Esophagus squamous epithelium (tissue), 5 donors: ENCODE measurements at places on chromosomes 5 and 9.

DNA sequence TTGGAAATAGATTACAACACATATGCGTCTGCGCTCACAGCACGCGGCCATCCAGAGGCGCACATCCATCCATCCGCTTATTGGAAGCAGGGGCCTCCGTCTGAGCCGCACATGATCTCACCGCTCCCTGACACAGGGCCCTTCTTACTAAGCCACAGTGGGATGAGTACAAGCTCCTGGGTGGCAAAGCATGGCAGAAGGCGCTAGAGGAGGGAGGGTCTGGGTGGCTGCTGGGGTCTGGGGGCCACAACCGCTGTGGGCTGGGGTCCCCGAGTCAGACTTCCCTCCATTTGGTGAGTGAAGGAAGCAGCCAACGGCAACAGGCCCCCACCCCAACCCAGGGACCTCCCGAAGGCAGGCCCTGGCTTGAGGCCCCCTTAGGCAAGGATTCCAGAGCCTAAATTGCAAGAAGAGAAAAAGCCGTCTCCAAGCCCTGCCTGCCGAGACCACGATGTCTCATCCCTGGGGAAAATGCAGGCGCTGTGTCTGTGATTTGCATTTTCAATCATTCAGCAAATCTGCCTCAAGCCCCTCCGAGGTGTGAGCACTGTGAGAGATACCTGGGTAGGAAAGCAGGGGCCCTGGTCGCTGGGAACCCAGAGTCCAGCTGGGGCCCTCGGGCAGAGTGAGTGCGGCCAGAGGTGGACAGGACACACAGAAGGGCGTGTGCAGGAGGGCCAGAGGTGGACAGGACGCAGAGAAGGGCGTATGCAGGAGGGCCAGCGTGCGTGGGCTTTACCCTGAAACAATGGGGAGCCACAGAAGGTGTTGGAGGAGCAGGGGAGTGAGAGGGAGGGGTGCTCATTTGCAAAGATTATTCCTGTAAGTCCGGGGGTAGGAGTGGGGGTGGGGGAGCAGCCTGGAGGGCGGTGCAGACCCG is 135.7 kb downstream of the OLFM1 start:
- DNase-seq: no peak

DNA sequence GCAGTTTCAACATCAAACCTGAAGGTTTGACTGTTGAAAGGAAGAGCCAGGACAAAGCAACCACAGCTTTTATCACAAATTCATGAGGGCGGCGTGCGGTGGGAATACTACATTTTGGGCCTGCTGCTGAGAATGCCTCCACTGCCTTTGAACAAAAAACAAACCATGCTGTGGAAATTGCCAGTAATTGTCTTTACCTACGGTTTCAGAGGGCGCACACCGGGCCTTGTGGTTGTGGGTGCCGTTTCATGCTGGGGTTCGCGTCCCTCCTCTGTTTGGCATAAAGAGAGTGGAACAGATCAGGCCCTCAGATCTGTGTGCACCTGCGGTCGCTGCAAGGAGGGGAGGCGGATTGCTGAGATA is 27.6 kb upstream of the TCF7 start:
- DNase-seq: no peak

DNA sequence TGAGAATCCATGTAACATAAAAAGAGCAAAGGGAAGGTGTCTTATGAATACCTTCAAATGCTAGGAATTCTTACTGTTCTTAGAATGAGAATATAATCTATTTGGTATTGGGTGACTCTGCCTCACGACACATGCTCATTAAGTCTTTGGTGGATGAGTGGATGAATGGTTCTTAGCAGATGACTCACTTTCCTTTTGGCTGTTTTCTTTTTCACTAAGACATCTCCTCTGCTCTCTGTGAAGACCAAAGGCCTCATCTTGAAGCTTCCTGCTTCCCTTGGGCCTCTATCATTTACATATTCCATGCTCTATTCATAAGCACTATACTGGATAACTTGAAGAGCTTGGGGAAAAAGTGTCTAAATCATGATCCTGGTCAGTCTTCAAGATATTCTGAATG is 468.1 kb downstream of the SPATA31D1 start:
- no peak for DNase-seq

GRCh38 chr5:30237189-30237588 is 956.3 kb upstream of the CDH6 start:
- DNase-seq: no peak

DNA sequence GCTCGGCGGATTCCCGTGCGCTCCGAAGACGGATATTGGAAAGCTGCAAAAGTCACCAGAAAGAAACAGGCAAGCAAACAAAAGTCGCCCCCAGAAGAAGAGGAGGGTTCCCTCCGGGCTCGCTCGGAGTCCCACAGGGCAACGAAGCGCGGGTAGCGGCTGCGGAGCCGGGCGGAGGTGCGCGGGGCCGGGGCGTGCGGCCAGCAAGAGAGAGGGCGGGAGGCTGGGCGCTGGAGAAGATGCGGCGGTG is at the start of gene FBN2:
Gene FBN2 (minus strand): TSS at position 246 of the 250 bp plus-strand sequence. CDS start 642 bp downstream, outside the sequence.
- no peak for DNase-seq

- DNase-seq: no peak
Measured at GRCh38 chr9:112355427-112355897, 22.0 kb upstream of the PTBP3 start.

- no peak for DNase-seq
Measured at GRCh38 chr5:120062515-120062917, 401.6 kb upstream of the PRR16 start.

- DNase-seq: no peak
Measured at GRCh38 chr9:2387166-2387565, 234.4 kb upstream of the VLDLR start.

DNA sequence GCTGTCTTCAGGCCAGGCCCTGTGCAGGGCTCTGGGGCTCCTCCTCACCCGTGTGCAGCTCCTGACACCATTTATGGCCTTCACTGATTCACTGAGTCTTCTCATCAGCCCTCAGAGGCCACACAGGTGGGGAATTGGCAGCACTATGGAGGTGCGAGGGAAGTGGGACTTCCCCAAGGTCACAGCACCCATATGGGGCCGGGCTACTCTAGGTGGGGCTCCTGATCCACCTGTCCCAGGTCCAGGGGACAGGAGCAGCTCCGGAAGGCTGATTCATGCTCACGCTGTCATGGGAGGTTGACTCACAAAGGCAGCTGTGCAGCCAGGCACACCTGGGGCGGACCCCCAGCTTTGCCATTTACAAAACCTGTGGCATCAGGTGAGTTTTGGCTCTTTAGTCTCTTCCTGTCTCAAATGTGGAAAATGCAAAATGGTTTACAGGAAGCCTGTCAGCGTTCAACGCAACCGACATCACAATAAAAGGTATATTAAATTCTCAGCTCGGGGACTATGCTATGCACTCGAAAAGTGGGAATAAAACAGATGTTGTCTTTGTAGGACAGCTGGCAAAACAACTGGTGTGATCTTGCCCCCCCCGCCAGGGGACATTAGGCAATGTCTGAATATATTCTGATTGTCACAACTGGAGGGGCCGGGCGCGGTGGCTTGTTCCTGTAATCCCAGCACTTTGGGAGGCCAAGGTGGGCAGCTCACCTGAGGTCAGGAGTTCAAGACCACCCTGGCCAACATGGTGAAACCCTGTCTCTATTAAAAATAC is 15.0 kb downstream of the NAIF1 start:
- no peak for DNase-seq

DNA sequence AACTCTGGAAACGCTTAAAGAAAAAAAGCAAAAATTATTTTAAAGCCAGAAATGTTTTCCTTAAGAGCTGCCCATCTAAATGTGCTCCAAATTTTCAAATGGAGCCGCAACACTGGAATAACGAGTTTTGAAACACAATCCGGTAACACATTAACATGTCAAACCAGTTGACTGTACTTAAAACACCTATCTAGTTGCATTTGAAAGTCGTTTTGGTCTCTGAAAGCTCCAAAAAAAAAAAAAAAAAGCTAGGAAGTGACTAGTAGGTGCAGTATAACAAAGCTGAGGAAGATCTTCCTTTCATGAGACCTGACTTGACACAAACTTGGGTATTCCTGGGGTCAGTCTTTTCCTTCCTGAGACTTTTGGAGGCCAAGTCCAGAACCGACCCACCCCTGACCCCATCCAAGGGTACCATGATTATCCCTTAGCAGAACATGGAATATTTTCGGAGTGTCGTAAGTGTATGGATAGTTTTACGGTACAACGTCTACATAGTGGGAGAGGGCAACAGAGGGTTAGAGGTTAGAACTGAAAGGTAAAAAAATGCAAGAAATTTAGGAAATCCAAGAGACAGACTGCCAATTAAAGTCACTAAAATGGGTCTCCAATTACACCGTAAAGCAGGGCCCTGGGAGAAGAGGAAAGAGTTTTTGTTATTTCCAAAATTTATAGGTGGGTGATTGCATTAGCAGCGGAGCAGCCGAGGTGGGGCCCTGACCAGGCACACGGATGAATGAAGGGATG is 812 bp downstream of the CETN3 start:
- DNase-seq: no peak

GRCh38 chr9:12973710-12974109 is 198.9 kb downstream of the LURAP1L start:
- DNase-seq: no peak

DNA sequence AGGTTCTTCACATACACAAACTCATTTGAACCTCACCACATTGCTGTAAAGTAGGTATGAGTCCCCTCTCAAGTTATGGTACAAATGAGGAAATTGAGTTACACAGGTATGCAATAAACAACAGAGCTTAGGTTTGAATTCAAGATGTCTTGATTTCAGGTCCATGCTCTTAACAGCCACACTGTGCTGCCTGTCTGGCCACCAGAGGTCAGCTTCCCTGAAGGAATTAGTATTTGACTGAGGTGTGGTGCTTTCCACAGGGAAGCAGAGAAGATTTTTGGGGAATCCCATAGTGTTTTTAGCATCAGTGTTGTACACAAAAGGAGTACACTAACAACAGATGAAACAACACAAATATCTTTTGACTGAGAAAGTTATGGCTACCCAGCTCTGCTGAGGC is 94.4 kb upstream of the ITGA1 start:
- DNase-seq: no peak

DNA sequence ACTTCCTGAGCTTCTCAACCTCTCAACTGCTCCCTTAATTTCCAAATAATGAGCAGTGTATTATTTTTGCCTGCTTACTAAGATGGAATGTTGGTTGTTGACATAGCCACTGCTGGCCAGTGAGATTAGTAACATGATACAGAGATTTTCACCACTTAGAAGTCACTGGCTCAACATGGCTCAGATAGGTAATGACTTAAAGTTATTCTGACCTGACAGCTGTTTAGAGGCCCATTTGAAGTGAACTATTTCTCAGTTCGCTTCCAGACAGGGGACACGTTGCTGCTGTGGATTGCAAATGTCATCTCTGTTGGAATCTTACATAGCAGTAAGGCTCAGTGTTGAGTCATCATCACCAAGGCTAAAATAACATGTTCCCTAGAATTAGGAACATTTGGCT is 490.2 kb downstream of the TLE4 start:
- DNase-seq: no peak

GRCh38 chr5:10138395-10139057 is 111.2 kb downstream of the ATPSCKMT start:
- DNase-seq: no peak

GRCh38 chr9:86487838-86488233 is 133.6 kb upstream of the TUT7 start:
- no peak for DNase-seq

DNA sequence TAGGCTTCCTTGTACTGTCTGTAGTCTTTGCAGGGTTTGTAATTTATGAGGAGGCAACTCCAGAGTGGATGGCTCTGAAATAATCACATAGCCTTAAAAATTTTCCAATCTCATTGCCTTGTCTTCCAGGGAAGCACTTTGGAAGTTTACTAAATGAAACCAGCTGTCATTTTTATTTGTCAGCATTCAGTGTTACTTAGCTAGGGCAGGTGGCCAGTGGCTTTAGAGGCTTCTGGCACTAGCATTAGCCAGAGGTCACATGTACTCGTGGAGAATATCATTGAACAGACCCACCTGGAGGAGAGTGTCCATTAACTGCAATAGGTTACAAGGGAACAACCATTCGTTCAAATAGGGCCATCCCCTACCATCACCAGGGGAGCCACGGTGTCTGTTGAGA is 160.3 kb upstream of the SLC28A3 start:
- no peak for DNase-seq

DNA sequence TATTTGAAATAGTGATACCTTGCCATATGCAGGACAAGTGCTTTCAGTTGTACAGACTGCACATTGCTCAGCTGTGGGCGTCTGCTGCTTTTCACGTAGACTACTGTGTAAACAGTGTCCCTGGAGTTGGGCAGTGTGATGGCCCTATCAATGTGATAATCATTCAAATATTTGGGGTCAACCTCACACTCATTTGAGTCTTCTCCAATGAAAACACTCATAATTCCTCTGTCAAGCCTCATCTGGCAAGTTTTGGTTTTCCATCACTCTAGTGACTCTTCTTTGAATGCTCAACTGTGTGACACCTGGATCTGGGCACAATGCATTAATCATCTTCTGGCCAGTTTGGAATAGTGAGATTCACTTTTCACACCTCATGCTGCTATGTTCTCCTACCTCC is 64.4 kb downstream of the UGCG start:
- DNase-seq: no peak

GRCh38 chr5:174454464-174454863 is 269.9 kb upstream of the MSX2 start:
- DNase-seq: no peak
